ENCODE measurements at places on chromosomes 6 and 20.
A peak's percentile ranks its signal among the peaks of the same experiment; 100 is the strongest.

GRCh38 chr6:107866606-107867301, 42.6 kb upstream of the SCML4 start:
- DNase-seq: no peak

DNA sequence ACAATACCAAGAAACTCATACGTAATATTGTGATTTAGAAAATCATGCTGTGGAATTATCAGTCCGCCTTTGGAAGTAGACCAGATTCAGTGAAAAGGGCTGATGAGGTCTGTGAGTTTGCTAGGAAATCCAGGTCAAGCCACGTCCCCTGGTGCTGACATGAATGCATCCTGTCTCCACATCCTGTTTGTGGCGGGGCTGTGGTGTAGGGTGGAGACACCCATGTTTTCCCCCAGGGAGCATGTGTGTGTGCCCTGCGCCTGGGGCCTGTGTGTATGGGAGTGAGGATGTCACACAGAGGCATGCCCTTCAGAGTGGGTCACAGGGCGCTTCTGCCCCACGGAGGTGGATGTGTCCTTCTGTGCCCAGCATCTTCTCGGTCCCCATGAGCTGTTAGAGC, 109.1 kb downstream of the SASH1 start:
- DNase-seq: no peak

- DNase-seq: no peak
Observed at GRCh38 chr20:52936351-52937340, 35.5 kb upstream of the TSHZ2 start.

- no peak for DNase-seq
Observed at GRCh38 chr6:41580690-41581089, 34.5 kb downstream of the FOXP4 start.

GRCh38 chr20:16283978-16284377, 289.3 kb downstream of the KIF16B start:
- DNase-seq: no peak

DNA sequence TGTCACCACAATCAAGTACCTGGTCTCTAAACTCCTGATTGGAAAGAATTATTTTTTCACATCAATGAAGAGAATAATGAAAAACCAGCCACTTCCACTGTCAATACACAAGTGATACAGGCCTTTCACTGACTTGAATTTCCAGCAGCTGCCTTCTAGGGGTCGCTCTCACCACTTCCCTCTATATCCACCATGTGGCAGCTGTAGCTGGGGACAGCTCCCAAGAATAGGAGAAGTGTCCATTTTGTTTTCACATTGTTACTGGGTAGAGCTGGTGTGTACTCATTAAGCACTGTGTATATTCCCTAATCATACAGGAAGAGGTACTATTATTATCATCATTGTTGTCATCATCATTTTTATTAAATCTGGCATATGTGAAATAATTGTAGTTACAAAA, 438.4 kb upstream of the SPTLC3 start:
- DNase-seq: peak; percentile 2

GRCh38 chr6:119301429-119301828, 48.1 kb downstream of the MAN1A1 start:
- DNase-seq: no peak

GRCh38 chr6:28082939-28083338, 2.6 kb downstream of the ZNF165 start:
- DNase-seq: no peak

- peak; percentile 10 for DNase-seq
Observed at GRCh38 chr6:118558464-118559217, 10.5 kb downstream of the PLN start.

- peak; percentile 93 for DNase-seq
Observed at GRCh38 chr20:34875642-34876405, 588 bp upstream of the ACSS2 start.

- peak; percentile 93 for DNase-seq
Observed at GRCh38 chr20:50221501-50222308, 31.1 kb downstream of the CEBPB start.

- no peak for DNase-seq
Observed at GRCh38 chr20:44544263-44544662, 22.4 kb upstream of the SERINC3 start.

- no peak for DNase-seq
Observed at GRCh38 chr6:34912715-34913464, 23.8 kb downstream of the ANKS1A start.

- no peak for DNase-seq
Observed at GRCh38 chr6:26432627-26433201, 7.6 kb upstream of the BTN3A3 start.

- peak; percentile 6 for DNase-seq
Observed at GRCh38 chr6:28496099-28496779, 19.4 kb downstream of the GPX6 start.

DNA sequence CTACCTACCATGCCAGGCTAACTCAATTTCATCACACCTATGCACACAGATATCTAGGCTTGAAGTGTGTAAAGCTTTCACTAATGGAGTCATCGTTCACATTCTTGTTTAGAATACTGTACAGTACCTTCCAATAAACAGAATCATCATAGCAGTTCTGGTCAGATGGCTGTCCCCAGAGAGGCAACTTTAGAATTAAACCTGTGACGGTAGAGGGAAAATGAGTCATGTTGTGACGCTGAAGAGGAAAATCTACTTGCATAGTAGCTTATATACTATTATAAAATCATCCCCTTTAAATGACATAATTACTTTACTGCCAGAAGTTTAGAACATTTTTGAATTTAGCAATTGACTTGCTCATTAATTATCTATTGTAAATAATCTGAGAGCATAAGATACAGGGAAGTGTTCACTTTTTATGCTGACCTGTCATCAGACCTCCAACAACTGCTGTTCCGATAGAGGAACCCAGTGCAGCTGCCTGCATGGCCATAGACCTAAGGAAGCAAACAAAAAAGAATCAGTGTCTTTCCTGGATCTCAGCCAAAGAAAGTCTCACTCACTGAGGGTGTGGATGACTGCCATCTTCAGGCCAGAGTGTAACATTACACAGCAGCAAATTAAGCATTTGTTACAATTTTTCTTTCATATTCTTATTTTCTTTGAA, 29.8 kb downstream of the RHAG start:
- DNase-seq: peak; percentile 41

DNA sequence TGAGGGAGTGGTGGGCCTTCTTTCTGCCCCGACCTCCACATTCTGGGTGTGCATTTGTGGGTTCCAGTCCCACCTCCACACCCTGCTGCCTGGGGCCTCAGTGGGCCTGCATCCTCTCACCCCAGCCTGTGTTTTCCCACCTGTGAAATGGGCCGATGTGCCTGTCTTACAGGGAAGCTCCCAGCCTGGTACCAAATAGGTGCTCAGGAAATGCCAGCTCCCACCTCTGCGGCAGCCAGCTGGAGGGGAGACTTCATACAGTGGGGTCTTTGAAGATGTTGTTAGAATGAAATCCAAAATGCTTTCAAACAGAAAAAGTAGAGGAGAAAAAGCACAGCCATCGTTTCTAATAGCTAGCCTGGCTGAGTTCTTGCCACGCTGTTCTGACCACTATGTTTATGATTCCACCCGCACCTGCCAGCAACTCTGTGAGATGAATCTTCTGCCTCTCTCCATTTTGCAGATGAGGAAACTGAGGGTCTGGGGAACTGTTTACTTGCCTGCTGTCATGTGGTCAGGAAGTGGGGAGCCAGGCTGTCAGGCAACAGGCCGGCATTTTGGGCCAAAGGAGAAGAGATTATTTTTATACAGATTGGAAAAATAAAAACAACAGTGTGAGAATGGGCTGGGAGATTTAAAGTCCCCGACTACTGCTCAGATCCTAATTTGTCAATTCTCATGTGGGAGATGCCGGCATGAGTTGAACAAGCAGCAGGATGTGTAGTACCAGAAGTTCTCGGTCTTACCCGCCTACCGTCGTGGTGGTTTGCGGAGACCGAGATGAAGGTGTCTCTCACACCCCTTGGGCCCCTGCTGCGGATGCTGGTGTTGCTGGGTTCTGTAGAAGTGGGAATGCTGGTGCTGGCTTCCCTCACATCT, 4.6 kb downstream of the TMEM181 start:
- no peak for DNase-seq

DNA sequence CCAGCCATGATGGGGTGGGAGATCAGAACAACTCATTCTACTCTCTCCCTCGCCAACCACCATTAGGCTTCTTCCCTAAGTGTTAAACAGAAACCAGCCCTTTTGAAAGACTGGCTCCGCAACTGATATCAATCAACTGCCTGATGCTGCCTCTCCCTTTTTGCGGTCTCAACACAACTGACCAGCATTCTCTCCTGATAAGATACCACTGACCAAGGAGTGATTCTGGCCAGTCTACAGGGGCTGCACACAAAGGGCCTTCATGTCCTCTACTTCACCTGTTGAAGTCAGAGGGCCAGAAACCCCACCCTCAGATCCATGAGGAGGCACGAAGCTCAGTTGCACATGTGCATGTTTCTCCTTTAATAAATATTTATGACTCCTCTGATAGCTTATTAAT, 145.1 kb downstream of the CD24 start:
- DNase-seq: no peak
